RPMI7951 (cell line): ENCODE measurements at places on chromosomes 2 and 18. TPM values are rescaled to one million over a fixed set of nuclear protein-coding genes. Genes with fewer than 3 reads are reported as not detected.

HK2 gene
- 13.0 and 16.5 TPM in 2 replicates for total RNA-seq

DSG1 gene
- not detected in 2 replicates for total RNA-seq

DNA sequence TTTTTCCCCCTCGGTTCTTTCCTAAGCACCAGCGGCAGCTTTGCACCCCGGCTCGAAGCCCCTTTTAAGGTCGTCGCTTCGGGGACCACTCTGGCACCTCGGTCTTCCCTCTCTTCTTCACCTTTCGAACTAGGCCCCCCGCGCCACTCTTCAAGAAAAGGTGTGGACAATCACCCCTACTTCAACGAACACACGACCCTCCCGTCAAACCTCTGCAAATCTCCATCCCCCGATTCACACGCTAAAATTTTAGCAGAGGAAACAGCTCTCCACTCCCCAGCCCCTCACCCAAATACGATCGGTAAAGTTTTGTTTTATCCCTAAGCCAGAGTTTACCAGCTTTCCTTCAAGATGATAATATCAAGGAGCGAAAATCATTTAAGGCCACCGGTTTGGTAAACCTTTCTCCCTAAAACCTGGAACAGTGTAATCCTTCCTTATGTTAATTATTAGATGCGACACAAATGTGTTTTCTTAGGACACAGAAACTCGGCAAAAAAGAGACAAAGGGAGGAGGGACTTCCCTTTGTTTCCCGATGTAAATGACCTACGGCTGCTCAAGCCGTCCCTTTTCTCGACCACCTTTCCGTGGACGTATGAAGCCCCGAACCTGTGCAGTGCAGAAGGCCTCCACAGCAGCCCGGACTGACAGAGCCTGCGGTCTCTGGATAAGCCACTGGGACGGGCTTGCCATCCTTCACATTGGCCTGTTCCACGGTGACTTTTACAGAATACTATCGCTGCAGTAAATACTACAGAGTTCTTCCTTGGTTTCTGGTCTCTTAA is 85.2 kb downstream of the RBMS1 start:
- no peak for DNase-seq

GRCh38 chr2:235834781-235835180 is 333.4 kb downstream of the GBX2 start:
- no peak for DNase-seq

DNA sequence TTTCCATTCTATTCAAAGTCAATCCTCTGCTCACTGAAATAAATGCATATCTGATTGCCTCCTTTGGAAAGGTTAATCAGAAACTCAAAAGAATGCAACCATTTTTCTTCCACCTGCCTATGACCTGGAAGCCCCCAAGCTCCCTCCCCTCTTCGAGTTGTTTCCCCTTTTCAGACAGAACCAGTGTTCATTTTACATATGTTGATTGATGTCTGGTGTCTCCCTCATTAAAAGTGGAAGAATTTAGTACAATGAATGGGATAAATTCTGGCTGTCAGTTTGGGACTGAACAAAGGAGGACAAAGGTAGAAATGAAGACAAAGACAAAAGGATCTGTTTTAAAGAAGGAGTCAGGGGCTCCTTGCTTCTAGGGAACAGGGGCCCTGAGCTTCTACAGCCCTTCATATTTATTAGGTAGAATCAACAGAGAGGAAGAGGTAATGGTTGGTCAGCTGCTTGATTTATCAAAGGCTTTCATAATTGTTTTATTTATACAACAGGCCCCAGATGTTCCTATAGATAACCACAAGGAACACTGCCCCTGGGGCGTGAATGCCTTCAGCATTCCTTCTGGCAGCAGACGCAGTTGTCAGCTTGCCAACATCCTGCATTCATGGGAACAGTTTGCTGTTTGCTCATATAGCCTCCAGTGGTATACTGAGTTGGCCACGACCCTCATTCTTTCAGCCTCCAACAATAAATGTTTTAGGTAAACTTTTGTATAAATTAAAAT is 949.8 kb upstream of the LRATD1 start:
- DNase-seq = peak; percentile 40

GRCh38 chr18:13932285-13933025 is 17.1 kb upstream of the MC2R start:
- no peak for DNase-seq

DNA sequence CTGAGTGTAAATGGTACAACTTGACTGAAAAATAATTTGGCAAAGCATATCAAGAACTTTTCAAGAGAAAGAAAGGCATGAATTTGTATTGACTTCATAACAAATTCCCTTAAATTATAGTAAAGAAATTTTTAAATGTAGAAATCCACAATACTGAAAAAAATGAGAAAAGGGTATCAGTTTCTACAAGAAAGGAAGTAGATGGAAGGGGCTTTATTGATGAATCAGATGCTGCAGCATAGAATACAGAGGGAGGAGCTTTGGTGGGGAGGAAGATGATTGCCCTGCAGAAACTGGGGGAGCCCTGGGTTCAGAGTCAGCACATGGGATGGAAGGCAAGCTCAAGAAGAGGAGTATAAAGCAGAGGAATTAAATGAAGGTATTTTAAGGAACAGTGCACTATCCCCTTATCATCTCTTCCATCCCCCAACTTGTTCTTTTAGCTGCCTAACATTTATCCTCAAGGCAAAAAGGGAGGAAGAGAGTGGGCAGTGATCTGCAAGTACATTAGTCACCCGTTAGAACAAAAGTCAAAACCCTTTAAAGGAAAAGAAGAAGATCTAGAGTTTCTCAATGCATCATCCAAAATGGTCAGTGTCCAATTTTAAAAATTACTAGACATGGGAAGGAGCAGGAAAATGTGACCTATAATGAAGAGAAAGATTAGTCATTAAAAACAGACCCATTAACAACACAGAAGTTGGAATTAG is 77.7 kb downstream of the KCTD18 start:
- peak; percentile 68 for DNase-seq

GRCh38 chr2:140164449-140164848 is 1384.3 kb upstream of the NXPH2 start:
- DNase-seq = no peak

- DNase-seq = no peak
Measured at GRCh38 chr2:94987074-94988020, 38.2 kb upstream of the MAL start.

TUBB8B gene
- total RNA-seq = not detected in 2 replicates

GRCh38 chr2:68589963-68590362 is 53.4 kb upstream of the PROKR1 start:
- no peak for DNase-seq

DNA sequence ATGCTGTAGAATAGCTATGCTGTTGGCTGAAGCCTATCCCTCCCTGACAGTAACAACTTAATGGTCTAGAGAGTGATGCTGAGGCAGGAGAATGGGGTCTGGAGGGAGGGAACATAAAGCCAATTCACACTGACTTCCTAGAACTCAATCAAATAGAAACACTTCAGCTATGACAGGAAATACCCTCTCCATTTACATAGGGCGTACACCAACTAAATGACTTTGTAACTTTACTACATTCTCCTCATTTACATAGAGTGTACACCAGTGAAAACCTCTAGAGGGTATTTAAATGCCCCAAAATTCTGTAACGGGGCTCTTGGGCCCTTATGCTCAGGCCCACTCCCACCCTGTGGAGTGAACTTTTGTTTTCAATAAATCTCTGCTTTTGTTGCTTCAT is 41.5 kb downstream of the YPEL5 start:
- DNase-seq = no peak

DNA sequence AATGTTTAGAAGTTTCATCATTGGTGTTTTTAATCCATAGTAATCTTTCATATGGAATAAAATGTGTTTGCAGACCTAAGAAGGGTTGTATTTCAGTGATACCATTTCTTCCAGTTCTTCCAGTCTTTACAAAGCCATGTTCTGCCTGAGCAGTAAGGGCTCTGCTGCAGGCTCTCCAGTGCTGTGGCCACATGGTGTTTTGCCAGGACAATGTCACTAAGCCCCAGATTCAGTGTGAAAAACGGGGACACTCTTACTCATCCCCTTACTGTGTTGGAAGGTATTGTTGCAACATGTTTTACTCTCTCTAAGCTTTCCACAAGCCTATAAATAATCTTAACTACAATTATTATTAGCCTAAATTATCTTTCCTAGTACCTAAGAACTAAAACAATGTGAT is 481.4 kb upstream of the CDH7 start:
- no peak for DNase-seq

DNA sequence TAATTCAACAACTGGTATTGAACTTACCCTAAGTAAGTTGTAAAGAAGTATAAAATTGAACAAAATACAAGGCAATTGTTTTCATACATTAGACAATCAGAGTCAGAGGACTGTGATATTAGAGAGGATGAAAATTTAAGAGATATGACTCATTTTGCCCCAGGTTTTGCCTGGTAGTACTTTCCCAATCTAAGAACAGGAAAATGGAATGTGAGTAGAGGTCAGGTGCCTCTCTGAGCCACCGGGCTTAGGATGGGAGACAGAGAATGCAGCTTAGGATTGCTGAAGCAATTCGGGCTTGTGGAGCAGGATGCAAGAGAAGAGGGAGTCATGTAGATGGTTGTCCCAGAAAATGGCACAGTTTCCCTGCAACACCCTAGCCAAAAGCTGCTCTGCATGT is 219.7 kb upstream of the CHST9 start:
- DNase-seq = no peak

- peak; percentile 26 for DNase-seq
Measured at GRCh38 chr2:68318914-68319397, 793 bp downstream of the CNRIP1 start.

GRCh38 chr2:97713296-97714083 is at the start of gene ZAP70:
Gene ZAP70 (plus strand): TSS chr2:97713576. CDS start chr2:97724037, 10,461 bp downstream.
- DNase-seq = no peak

CTAGE1 gene
- total RNA-seq = 0.68 and 1.3 TPM in 2 replicates

NPAS2 gene
- 64.1 and 93.5 TPM in 2 replicates for total RNA-seq
